ENCODE measurements at places on chromosomes 5 and 9.
A peak's percentile ranks its signal among the peaks of the same experiment; 100 is the strongest.

DNA sequence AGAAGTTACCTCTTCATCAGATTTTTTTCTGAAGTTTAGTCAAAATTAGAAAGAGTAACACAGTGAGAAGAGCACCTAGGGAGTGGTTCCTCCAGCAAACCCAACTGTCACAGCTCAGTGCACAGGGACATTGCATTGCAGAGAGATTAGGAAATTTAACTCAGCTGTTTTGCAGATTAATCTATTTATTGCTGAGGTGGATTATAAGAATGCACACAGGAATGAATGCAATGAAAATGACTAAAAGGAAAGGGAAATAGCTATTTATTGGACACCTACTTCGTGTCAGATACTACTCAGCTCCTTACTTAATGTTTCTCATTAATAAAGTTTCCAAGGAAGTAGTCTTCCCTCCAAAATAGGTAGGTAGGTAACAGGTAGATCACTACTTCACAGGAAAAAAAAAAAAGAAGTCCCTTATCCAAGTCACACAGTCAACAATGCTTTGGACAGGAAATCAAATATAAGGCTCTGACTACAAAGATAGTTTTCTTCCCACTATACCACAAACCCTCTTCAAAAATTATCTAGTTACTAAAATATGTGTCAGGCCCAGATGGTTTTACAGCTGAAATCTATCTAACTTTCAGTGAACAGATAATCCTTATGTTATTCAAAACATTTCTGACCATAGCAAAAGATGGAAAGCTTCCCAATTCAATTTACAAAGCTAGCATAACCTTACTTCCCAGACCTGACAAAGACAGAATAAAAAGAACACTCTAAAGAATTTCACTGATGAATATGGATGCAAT, 442.2 kb upstream of the MPDZ start:
- no peak for DNase-seq

DNA sequence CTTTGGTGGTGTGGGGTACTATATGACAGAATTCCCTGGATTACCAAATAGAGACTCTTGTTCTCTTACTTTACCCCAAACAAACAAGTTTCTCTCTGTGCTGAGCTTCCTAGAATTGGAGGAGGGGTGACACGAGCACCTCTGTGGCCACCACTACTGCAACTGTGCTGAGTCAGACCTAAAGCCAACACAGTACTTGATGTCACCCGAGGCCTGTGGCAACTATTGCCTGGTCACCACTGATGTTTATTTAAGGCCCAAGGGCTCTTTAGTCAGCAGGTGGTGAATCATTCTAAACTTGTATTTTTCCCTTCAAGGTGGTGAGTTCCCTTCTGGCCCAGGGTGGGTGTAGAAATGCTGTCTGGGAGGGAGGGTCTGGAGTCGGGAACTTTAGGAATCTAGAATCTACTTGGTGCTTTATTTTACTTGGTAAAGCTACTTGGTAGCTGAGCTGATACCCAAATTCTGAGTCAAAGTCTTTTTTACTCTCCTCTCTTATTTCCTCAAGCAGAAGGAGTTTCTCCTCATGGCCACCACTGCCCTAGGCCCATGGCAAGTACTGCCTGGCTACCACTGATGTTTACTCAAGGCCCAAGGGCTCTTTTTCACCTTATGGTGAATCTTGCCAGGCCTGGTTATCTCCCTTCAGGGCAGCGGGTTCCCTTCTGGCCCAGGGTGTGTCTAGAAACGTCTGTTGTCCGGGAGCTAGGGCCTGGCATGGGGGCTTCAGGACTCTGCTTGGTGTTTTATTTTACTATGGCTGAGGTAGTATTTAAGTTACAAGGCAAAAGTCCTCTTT, 9.8 kb downstream of the LURAP1L start:
- DNase-seq: no peak

DNA sequence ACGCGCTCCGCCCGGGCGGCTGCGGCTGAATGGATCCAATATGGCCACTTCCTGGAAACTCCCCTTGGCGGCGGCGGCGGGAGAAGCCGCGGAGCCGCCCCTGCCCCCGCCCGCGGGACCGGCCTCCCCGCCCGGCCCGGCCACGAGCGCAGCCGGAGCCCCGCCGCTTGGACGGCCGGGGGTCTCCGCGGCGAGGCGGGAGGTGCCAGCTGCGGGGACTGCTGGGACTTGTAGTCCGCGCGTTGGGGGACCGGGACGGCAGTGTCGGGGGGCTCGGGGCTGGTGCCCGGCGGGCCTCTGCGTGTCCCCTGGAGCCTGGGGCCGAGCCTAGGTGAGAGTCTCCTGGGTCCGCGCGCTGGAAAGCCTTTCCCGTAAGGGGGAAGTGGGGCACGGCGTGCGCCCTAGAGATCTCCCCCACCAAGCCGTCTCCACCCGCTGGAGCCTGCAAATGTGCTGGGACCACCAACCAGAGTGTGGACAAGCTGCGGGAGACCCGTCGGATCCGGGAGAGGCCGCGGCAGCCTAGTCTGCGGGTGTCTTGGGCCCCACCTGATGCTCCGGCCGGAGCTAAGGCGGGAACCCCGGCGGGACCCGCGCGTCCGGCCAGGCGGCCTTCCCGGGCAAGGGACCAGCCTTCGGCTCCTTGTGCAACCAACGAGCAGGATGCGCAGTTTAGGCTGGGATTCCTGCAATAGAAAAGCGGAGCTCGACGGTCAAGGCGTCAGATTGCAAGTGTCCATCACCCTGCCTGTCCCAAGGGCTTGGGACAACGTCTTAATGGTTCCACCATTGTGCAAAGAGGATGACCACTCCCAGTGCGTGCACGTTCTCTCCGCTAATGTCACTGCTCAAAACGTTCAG, at the start of gene SEPTIN8:
SEPTIN8 (minus strand) TSS at position 31 of the 861 bp plus-strand sequence. CDS start 102 bp downstream, outside the sequence.
- DNase-seq: peak; percentile 68

DNA sequence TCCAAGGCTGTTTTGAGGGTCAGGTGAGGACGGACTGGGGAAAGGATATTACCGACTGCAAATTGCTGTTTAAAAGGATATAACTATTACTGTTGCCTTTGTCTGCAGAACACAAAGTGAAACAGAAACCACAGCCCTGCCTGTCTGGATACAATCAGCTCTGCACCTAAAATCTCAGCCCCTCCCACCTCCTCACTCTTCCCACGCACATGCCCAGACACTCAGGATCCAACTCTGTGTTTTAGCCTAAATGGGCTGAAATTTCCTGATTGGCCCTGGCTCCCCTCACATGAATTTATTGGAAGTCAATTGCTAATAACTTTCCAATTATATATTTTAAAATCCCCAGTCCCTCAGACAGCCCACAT, 176.3 kb upstream of the PPP1R26 start:
- DNase-seq: no peak

- DNase-seq: no peak
Observed at GRCh38 chr9:87751868-87752267, 25.9 kb downstream of the CTSL start.

DNA sequence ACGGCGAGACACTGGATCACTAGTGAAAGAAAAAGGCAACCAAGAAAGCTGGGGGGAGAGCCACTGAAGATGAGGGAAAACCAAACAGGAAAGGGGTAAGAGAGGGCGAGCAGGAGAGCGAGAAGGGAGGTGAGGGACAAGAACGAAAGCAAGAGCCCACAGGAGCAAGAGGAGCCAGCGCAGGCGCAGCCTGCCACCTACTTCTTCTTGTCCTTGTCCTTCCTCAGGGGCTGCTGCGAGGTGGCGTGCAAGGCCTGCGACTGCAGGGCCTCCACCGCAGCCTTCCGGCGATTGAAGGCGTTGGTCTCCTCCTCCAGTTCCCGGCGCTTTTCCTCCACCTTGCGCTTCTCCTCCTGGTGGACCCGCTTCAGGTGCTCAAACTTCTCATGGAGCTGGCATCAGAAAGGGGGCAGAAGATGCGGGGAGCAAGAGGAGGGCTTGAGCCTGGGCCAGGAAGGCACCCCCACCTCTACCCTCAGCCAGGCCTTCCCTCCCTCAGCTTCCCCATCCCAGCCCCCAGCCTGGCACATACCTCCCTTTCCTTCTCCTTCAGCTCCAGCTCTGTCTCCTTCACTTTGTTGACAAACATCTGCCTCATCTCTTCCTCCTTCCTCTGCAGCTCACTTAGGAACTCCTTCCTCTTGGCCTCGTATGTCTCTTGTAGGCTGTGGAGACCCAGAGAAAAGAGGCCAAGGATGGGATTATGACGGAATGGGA, 13.5 kb downstream of the CCNI2 start:
- no peak for DNase-seq

DNA sequence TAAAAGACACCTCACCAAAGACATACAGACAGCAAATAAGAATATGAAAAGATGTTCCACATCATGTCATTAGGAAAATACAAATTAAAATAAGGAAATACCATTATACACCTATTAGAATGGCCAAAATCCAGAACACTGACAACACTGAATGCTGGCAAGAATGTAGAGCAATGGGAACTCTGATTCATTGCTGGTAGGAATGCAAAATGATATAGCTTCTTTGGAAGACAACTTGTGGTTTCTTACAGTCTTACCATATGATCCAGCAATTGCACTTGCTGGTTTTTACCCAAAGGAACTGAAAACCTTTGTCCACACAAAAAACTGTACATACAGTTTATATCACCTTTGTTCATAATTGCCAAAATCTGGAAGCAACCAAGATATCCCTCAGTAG, 6.5 kb downstream of the TMEM161B start:
- DNase-seq: no peak

DNA sequence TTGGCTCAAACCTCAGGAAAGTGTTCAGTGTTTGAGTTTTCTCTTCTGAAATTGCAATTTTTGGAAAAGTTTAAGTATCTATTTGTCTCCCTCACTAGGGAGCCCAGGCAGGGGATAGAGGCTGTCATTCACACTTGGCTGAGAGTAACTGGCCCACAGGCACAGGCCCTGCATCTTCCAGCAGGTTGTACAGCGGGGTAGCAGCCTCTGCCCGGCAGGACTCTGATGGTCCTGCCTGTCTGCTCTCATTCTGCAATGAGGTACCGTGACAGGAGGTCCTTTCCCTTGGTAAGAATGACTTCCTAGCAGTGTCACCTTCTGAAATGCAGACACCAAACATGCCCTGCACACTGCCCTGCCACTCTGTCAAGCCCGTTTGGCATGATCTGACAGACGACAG, 282.8 kb upstream of the DAP start:
- no peak for DNase-seq

DNA sequence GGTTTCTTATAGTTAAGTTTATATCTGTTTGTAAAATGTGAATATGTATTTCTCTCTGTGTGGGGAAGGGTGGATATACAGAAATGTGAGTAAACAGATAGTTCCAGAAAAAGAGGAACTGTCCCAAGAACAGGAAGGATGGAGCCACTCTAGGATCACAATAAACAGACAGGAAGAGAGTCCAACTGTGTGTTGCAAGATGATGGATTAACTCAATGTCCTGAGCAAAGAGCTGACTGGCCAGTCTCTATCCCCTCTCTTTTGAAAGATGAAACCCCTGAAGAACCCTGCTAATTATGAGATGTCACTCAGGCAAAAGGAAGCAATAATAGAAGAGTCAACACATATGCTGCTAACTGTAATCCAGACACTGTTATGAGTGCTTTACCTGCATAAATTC, 202.7 kb downstream of the SEMA6A start:
- no peak for DNase-seq

DNA sequence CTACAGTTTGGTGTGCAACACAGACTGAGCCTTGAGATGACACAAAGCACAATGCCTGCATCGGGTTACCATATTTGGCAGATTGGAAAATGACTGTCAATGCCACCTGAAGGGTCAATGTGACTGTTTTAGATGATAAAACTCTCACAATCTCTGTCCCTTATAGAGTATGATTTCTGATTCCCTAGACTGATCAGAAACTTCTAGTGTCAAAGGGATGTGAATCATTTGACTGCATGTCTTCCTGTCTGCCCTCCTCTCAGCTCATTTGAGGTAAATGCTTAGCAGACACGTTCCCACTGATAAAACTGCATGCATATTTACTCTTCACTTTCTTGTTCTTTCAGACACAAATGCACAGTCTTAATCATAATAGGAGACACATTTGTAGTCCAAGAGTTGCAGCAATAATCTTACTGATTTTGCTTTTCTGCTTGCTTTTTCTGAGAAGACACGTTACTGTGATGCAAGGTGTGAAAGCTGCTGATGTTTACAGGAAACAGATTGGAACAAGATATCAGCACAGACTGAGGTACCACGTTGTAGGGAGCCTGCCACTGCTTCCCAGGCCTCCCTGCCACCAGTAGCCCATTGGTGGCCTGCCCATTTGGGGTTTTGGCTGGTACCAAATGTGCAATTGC, 77.8 kb downstream of the GCNT4 start:
- no peak for DNase-seq

- DNase-seq: peak; percentile 88
Observed at GRCh38 chr9:86700629-86701028, 246.7 kb downstream of the GAS1 start.

GRCh38 chr5:1222147-1222546, 3.0 kb upstream of the SLC6A18 start:
- no peak for DNase-seq

- no peak for DNase-seq
Observed at GRCh38 chr5:39758426-39758825, 333.6 kb upstream of the DAB2 start.

- DNase-seq: no peak
Observed at GRCh38 chr5:71828291-71829040, 109.4 kb downstream of the CARTPT start.

DNA sequence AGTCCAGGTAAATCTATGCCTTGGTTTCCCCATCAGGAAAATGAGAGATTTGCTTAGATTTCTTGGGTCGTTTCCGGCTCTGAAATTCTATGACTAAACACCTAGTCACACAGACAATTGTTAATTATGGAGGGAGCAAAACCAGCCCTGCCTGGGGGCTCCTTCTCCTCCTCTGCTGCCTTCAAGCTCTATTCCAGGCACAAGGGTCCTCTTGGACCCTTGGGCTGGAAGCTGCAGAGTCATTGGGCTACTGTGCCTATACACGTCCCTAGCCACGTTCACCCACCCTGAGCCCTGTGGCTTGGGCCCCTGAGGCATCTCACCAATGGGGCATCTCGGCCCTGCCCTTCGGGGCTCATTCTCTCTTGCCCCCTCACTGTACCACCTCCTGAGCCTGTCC, 73.8 kb upstream of the TBC1D2 start:
- DNase-seq: no peak

GRCh38 chr9:122810306-122810946, 10.5 kb downstream of the OR1K1 start:
- DNase-seq: peak; percentile 74

- no peak for DNase-seq
Observed at GRCh38 chr5:177368869-177369644, 11.3 kb downstream of the RGS14 start.

DNA sequence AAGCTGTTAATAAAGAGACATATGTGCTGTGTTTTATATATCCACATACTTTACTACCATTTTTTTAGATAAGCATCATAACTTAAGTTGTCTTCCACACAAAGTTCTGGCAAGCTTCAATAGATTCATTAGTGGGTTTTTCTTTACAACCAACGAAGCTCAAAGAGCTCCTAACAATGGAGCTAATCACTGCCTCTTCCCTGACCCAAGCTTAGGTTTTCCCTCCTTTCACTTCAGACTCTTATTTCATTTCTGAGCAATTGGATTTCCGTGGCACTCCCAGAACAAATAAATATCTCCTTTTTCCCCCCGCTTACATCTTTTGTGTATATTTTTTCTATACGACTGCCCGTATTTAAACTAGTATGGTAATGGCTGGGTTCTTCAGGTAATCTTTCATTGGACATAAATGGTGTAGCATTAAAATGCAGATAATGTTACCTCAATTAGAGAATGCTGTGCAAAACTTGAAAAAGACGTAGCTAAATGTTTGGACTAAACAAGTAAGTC, 275.5 kb upstream of the TMEM161B start:
- no peak for DNase-seq

GRCh38 chr5:43303242-43303641, 10.0 kb downstream of the HMGCS1 start:
- DNase-seq: no peak

GRCh38 chr5:31232273-31232888, 38.9 kb downstream of the CDH6 start:
- DNase-seq: peak; percentile 17

Data from hindlimb muscle (tissue), 1 donor.